NCI-H2227 treated with DMSO at 0.1 percent for 48 hours (cell line): ENCODE measurements at places on chromosomes 12 and 14.

GRCh38 chr12:1662761-1663439 lies 28.0 kb upstream of the ADIPOR2 start:
- DNase-seq = peak; percentile 7

- DNase-seq = no peak
Observed at GRCh38 chr14:96352708-96353107, 10.4 kb downstream of the ATG2B start.

DNA sequence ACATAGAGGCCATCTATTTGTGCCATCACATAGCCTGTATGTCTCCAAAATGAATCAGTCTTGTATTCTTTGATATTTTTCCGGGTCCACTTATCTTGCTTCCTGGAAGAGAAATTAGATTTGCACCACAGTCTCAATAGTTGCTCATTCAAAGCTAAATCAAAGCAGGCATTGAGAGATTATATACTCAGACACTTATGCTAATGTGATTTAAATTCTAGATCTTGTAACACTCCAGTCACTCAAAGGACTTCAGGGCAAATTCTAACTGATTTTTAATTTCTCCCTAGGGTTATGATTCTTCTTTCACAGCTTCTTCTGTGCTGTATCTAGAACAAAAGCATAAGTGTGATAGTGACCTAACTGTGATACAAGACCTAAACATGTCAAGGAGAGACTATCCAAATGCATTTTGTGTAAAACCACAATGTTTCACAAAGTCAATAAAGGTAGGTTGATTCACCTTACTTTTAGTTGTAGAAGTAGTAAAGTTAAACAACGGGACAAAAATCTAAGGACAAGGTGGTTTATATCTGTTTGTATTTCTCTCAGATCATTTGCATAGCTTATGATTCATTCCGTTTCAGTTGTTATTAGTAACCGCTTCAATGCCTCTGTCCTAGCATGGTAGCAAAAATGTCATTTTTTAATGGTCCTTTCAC lies 26.8 kb downstream of the PLBD1 start:
- no peak for DNase-seq

GRCh38 chr14:89720741-89721729 lies 233.5 kb downstream of the EFCAB11 start:
- DNase-seq = no peak

DNA sequence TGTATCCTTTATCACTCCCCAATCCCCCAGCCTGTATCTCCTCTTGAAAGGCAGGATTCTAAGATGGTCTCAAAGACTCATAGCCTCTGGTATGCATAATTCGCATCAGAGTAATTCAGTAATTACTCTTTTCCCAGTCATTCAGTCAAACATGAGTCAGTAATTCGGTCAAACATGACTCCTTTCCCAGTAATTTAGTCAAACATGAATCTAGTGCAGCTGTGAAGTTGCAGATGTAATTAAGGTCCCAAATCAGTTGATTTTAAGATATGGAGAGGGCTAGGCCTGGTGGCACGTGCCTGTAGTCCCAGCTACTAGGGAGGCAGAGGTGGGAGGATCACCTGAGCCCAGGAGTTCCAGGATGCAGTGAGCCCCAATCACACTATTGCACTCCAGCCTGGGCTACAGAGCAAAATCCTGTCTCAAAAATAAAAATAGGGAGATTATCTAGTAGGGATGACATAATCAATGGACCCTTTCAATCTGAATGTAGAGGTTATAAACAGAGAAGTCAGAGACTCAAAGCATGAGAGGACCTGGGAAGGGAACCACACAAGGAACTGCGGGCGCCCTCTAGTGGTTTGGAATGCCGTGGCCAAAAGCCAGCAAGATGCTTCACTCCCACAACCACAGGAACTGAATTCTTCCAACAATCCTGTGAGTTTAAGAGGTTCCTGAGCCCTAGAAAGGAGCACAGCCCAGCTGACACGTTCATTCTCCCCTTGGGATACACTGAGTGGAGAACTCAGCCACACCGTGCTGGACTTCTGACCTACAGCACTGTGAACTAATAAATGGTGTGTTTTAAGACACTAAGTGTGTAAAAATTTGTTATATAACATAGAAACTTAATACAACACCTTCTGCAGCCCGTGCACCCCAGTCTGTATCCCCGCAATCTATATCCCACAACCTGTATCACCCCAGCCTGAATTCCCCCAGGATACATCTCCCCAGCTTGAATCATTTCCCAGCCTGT lies 14.3 kb upstream of the ARMH4 start:
- DNase-seq = peak; percentile 61

- no peak for DNase-seq
Observed at GRCh38 chr14:72518809-72519377, 375.0 kb downstream of the DPF3 start.

DNA sequence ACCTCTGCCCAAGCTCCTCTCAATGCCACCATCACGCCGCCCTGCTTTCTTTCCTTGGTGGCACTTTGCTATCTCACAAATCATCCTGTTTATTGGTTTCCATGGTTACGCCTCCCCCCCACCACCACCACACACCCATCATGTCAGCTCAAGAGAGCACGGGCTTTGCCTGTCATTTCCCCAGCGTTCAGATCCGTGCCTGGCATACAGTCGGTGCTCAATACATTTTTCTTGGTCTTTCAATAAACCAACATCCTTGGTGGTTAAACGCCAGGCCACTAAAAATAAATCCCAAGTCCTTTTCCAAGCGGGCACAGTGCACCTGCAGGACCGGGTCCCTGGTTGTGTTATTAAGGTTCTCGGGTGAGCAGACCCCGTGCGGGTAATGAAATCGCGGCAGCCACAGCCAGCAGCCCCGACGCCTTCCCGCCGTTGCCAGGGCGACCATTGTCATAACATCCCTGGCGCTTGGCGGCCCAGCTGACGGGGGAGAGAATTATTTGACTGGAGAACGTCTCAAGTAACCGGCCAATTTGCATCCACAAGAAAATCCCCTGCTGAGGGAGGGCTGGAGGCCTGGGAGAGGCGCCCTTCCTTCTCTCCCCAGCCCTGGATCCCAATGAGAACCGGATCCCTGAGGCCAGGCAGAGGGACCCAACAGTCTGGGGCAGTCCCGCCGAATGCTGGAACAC lies 92.9 kb downstream of the KSR2 start:
- DNase-seq = peak; percentile 91

DNA sequence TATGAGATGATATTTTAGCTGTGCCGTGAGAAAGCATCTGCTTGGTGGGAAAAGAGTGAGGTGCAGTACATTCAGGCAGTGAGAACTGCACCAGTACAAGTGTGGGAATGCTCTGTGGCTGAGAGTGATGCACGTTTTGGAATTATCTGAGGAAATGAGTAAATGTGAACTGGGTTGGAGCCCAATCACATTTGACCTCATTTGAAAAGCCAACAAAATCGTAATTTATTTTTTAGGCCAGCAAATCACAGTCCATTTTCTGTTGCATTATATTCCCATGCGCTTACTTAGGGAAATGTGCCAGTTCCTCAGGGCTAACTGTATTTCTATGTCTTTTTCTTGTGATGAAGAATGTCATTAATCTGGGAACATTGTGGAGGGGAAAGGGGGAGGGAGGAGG lies 77.3 kb downstream of the SNAPC1 start:
- DNase-seq = no peak

- DNase-seq = no peak
Observed at GRCh38 chr12:112419297-112420133, 768 bp downstream of the PTPN11 start.

DNA sequence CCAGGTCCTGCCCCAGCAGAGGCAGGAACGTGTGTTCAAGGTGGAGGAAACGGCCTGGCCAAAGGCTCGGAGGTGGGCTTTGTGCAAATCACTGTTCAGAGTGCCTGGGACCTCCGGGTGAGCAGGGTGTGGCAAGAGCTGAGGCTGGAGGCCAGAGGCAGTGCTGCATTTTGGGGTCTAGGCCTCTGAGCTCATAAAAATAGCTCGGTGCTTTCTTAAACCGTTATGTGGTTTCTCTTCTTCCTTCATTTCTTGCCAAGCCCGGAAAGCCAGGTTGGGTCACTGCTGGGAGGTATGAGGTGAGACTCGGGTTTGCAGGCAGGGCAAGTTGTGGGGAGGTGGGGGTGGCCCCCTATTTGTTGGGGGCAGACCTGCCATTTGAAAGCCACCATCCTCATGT lies 178.8 kb upstream of the MYL2 start:
- no peak for DNase-seq

- no peak for DNase-seq
Observed at GRCh38 chr12:41310367-41310766, 122.2 kb downstream of the PDZRN4 start.

- DNase-seq = no peak
Observed at GRCh38 chr12:4278329-4279197, 5.0 kb downstream of the CCND2 start.

DNA sequence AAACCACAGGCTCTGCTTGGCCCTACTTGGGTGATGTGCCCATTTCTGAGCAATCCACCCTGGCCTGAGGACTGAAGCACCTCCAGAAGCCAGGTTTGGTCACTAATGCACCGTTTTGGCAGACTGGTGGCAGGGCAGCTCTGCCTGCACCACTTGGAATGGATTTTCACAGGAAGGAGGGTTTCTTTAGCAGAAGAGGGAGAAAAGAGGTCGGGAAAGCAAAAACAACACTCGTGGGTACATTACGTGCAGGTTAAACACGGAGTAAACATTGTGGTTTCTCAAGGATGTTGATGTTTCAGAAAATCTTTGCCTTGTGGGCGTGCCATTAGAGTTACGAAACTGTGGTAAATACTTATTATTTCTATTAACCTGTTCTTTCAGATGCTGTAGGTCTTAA lies 70.8 kb downstream of the KCNA5 start:
- no peak for DNase-seq

DNA sequence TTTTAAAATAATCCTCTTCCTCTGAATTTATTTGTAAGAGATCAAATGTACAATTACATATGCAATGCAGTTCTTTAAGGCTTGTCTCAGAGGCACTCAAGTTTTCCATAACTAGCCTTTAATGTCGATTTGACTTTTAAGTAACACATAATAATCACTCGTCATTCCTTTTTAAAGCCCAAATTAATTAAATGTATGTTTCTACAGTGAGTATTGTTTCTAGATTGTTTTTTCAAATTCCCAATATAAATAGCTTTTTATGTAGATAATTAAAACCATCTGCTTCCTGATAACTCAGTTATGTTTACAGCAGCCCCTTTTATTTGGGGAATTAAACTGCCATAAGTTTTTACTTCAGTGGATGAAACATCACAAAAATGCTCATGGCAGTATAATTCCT lies 185.1 kb downstream of the ETNK1 start:
- DNase-seq = no peak

DNA sequence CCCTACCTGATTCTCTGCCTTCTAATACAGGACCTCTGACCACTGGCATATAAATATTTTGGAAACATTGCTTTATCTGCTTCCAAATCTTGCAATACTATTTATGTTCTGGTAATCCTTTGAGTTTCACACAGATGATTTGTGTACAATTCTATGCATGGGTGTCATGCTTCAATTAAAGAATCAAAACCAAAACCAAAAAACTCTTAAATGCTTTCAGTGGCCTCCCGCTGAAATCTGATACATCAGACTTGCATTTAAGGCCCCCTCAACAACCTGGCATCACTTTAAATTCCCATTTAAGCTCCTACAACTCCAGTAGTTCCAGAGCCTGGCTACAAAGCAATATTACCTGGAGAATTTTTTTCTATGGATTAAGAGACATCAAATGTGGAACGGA lies 221.7 kb upstream of the NAV3 start:
- no peak for DNase-seq

DNA sequence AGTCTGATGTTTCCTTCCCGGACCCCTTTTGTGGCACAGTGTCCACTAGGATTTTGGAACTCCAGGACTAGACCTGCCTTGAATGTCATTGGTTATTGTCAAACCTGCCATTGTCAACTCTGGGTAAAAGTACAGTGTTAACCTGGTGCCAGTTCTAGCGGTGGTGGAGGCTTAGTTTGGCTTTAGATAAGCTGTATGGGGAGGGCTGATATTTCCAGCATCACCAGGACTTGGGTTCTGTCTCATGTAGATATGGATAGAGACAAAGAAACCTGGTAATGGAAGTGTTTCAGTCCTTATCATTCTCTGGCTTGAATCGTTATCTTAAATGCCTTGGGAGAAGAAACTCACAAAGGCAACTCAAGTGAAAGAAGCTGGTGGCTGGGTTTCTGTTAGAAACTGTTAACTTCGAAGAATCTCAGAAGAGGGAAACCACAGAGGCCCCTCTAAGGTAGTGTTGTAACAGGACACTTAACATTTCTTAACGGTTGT lies 10.6 kb downstream of the CHST11 start:
- no peak for DNase-seq

GRCh38 chr14:65299826-65300225 lies 112.7 kb upstream of the FUT8 start:
- DNase-seq = no peak

GRCh38 chr14:69262516-69262915 lies 2.6 kb downstream of the GALNT16 start:
- DNase-seq = no peak

GRCh38 chr14:50573862-50574261 lies 13.9 kb downstream of the ATL1 start:
- no peak for DNase-seq

DNA sequence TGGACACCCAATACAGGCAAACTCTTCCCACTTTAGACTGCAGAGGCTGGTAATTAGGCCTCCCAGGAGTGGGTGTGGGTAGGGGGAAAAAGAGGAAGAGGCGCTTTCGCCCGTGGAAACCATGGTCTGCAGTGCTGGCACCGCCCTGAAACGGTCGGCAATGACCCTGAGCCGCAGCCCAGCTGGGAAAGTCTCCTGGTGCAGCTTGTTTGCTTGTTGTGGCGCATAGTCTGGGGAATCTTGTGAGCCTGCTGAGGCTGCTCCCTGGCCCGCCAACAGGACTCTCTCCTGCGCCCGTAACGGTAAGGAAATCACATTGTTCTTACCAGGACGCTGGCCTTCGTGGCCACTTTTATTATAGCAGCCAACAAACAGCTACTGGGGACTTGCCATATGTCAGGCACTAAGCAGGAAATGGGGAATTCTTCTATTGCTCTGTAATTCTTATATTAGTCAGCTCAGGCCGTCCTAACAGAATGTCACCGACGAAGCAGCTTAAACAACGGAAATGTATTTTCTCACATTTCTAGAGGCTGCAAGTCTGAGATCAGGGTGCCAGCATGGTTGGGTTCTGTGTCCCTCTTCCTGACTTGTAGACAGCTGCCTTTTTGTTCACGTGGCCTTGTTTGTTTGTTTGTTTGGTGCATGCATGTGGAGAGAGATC lies 52.5 kb upstream of the RIN3 start:
- DNase-seq = no peak

DNA sequence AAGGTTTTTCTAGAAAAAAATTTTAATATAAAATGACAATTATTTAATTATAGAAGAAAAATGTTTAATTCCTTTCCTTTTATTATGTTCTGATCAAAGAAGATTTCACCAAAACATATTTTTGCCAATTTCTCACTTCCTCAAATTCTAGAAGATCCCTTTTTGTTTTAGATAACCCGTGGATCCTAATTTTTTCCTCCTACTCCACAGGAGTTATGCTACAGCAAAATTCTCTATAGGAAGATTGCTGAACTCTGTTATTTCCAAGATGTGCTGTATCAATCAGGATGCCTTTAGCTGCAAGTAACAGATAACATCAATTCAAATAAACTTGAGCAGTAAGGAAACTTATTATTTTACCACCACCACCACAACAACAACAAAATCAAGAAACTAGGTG lies 3.8 kb upstream of the SNX6 start:
- DNase-seq = no peak

GRCh38 chr14:38158468-38158867 lies 49.2 kb upstream of the SSTR1 start:
- no peak for DNase-seq
